ENCODE measurements at places on chromosomes 2 and 18.

GRCh38 chr2:46239847-46240181 lies 57.4 kb upstream of the EPAS1 start:
- no peak for DNase-seq

DNA sequence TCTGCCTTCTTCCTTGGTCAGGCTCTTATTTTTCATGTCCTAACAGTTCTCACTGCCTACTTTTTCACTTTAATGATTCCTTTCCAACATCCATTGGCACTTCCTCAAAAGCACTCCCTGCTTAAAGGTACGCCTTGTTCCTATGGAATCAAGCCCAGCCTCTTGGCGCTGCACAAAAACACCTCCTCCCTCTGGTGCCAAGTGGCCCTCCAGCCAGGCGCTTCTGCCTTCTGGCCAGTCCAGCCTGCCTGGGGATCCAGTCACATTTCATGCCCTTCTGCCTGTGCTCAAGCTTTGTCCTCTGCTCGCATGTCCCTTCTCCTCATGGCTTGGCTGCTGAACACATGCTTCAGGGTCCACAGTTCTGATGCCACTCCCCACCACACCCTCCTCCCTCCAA lies 6.3 kb downstream of the TPRKB start:
- DNase-seq = no peak

DNA sequence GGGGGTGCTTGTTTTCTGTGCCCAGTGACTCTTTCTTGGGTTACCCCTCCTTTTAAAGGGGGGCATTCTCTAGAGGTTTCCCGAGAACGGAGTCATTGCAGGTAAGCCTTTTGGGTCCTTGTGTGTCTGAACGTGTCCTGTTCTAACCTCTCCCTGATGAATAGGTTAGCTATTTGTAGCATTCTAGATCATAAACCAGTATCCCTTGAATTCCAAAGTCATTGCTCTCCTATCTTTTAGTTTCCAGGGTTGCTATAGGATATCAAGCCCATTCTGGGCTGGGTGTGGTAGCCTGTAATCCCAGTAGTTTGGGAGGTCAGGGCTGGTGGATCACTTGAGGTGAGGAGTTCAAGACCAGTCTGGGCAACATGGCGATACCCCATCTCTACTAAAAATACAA lies 65.9 kb upstream of the YWHAQ start:
- no peak for DNase-seq

- no peak for DNase-seq
Observed at GRCh38 chr2:23828986-23829385, 97.9 kb downstream of the ATAD2B start.

GRCh38 chr18:35131387-35132020 lies 90.3 kb downstream of the MAPRE2 start:
- DNase-seq = no peak

GRCh38 chr2:170739507-170740046 lies 24.4 kb downstream of the SP5 start:
- peak; percentile 33 for DNase-seq

GRCh38 chr18:25497151-25497794 lies 145.3 kb upstream of the ZNF521 start:
- no peak for DNase-seq

- DNase-seq = no peak
Observed at GRCh38 chr2:64001382-64002101, 17.7 kb downstream of the VPS54 start.

- no peak for DNase-seq
Observed at GRCh38 chr2:153235516-153235915, 243.0 kb downstream of the RPRM start.

DNA sequence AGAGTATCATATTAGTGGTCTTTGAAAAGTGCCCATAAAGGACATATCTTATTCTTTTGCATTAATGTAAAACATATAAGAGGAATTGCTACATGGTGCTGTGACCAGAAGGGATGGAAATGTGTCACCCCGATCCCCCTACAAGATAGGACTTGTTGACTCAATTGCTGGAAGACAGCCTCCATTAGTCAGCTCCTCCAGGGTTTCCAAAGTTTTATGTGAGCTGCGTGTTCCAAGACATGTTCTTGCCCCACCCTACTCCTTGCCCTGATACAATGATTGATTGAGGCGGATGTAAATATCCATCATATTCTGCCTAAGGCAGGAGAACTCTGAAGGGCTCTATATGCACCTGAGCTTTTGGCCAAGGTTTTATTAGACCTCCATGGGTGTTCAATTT lies 541.0 kb upstream of the ZEB2 start:
- DNase-seq = peak; percentile 98

DNA sequence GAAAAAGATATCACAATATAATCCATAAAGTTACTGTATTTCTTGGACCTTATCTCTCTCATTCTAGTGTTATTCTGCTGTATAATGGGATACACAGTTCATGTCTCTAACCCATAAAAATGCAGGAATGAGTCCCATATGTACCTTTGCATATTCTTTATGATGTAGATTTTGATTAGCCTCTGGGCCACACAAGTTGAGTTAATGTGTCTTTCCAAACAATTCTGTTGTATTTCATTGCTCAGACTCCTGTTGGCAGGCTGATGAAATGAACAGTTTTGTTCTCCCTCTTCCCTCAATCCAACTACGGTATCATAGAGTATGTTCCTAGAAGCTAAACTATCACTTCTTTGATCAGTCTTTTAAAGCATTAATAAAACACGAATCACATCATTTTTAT lies 113.2 kb upstream of the SATB2 start:
- DNase-seq = no peak

- no peak for DNase-seq
Observed at GRCh38 chr2:98897746-98898145, 38.3 kb downstream of the CRACDL start.

GRCh38 chr18:23635283-23636070 lies 27.2 kb downstream of the ANKRD29 start:
- DNase-seq = peak; percentile 71

GRCh38 chr2:13638181-13638580 lies 921.4 kb downstream of the TRIB2 start:
- DNase-seq = peak; percentile 94

DNA sequence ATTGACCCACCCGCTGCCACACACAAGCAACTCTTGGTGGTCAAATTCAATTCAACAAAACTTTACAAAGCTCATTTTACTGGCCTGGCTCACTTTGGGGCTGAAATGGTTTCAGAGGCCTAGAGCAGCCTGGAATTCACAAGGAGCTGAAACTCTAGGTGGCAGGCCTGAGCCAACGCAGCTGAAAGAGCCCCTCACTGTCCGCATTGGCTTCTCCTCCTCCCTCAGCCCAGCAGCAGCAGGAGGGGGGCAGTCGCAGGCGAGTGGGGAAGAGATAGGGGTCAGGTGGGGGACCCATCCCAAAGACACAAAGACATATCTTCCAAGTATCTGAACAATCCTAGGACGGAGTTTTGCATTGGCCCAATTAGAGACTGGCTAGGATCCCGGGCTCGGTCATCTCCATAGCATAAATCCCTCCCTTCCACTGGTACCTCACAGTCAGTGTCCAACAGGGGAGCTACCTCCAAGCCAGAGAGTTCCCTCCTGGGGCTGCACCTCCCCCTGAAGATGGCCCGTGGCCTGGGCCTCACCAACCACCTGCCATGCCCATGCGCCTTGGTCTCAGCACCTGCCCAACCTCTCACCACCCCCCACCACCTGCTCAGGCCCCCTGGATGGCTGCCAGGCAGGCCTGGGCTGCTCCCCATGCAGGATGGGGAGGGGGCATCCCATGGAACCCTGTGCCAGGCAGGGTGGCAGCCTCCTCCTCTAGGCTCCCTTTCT lies 113.4 kb downstream of the ZBTB7C start:
- DNase-seq = no peak

- DNase-seq = no peak
Observed at GRCh38 chr2:215431290-215431689, 4.6 kb downstream of the FN1 start.

DNA sequence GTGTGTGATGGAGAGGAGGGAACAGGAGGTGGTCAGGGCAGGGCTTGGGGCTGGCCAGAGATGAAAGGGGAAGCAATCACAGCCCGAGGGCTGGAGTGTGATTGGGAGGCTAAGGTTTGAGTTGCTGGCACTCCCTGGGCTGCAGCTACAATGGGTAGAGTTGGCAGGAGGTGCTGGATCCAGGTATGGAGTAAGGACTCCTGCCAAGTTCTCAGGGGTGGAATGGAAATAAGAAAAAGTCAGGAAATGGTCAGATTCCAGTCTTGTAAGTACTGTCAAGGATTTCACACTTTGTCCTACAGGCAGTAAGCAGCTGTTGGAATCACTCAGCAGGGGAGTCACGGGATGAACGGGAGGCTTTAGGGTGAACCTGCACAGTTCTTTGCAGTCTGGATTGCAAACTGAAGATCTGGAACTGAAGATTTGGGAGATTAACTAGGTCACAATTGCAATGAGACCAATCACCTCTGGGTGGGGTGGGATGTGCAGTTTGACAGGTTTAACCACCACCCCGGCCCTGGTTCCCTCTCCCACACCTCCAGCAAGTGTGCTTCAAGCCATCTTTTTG lies 10.9 kb upstream of the INPP5D start:
- no peak for DNase-seq

GRCh38 chr2:62765619-62766376 lies 60.3 kb downstream of the EHBP1 start:
- DNase-seq = no peak

DNA sequence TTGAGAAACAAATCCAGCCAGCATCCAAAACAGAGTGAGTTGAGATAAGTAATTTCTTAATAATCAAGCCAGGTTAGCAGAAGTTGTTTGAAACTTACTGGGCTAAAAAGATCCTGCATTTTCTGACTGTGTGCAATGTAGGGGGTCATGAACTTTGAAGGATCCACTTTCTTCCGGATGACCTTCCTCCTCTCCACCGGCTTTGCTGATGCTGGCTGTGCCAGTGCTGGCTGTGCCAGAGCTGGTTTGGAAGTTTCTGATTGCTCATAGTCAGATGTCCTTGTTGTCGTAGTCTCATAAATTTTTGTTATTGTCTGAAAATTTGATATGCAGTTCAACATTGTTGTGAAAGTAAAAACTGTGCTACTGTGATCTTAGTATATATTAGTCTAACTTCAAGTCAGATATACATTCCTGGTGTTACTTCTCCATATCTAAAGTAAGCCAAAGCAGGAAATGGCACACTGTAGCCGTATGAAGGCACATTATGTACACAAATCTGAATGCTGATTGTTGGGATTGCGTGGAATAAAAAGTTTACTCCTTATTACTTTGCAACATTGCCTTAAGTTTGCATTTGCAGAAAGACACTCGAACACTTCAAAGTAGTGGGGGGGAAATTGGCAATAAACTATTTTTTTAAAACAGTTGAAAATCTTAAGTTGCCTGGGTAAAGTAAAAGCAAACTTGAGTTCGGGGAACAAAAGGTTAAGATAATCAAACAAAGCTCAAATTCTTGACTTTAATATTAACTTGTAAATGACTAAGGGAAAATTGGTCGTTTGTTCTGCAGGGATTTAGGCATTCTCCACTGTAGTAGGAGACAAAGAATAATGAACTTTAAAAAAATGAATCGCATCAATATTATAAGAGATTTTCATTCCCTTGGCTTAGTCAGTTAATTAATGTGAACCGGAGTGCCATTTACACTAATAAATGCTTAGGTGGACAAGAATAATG lies 6.4 kb downstream of the NEB start:
- DNase-seq = no peak

DNA sequence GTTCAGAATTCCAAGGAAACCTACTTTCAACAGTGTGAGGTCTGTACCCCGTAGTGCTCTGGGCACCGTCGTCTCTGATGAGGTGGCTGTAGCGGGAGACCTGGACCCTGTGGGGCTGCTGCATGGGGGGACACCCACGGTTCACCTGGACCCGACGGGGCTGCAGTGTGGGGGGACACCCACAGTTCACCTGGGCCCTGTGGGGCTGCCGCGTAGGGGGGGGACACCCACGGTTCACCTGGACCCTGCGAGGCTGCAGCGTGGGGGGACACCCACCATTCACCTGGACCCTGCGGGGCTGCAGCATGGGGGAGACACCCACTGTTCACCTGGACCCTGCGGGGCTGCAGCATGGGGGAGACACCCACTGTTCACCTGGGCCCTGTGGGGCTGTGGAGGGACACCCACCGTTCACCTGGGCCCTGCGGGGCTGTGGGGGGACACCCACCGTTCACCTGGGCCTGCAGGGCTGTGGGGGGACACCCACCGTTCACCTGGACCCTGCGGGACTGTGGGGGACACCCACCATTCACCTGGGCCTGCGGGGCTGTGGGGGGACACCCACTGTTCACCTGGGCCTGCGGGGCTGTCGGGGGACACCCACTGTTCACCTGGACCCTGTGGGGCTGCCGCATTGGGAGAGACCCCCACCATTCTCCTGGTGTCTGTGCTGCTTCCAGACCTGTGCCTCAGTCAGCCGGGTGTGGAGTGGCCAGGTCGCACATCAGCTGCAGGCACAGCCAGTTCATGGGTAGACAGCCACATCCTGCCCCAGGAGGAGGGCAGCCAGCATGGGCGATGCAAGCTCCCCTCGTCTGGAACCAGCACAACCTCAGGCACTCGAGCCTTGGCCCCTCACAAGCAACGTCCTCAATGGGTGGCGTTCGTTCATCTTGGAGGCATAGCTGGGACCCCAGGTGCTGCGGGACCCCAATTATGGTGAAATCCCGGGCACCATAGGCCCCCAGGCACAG lies 114.5 kb downstream of the TMEM18 start:
- DNase-seq = no peak

DNA sequence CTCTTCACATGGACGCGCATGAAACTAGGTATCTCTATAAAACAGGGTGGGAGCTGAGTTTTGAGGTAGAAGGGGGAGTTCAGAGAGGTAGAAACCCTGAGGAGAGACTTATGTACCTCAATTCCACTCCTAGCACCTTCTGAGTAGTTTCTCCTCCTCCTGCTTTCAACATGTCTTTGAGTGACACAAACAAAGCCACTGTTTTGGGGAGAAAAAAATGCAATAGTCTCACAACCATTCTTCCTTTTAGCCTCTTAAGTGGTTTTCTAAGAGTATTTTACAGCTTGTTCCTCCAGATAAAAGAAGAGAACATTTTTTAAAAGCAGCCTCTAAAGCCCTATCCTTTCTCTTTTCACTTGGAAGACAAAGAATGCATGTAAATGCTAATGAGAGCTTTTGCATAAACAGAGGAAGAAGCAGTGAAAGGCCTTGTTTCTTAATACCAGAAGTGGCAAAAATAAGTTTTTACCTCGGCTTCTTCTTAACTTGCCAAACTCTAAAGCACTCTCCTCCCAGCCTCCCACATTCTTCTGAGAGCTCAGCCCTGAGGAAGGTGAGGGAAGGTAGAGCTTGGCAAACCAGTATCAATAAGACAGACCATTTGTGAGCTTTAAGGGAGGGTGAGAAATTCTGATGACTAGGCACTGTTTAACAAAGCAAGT lies 1304.4 kb upstream of the ACVR2A start:
- no peak for DNase-seq

- no peak for DNase-seq
Observed at GRCh38 chr2:157228946-157229345, 28.6 kb upstream of the GALNT5 start.
